ENCODE measurements at places on chromosomes 2 and 18. TPM values are rescaled to one million over a fixed set of nuclear protein-coding genes. Genes with fewer than 3 reads are reported as not detected.

- DNase-seq: no peak
Observed at GRCh38 chr2:229800997-229801754, 86.8 kb upstream of the DNER start.

DNA sequence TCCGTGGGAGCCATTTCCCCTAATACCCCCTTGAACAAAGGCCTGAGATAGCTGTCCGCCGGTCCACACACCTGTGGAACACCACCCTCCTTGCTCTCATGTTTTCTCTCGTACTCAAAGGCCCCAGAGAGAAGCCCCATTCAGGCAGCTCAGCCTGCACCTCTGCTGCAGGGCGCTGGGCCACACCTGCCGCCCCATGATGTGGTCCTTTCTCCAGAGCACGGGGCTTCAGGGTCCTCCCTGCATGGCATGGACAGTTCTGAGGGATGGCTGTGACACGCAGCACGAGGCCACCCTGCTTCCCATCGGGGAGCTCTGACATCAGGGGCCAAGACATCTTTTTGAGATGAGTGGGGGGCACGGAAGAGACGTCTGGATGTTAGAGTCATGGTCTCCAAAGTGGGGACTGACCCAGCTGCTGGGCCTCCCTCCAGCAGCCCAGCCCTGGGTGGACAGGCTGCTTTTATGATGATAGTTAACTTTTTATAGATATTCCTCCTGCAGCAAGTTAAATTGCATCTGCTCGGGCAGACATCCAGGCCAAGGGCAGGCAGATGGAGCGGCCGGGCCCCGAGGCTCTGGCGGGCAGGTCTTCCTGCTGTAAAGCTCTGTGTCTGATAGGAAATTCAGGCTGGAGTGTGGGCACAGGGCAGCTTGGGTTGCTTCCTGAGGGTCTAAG, 56.7 kb downstream of the SDC1 start:
- no peak for DNase-seq

Gene IL36RN
- not detected for total RNA-seq

Gene GNAL
- 5.9 TPM for total RNA-seq

DNA sequence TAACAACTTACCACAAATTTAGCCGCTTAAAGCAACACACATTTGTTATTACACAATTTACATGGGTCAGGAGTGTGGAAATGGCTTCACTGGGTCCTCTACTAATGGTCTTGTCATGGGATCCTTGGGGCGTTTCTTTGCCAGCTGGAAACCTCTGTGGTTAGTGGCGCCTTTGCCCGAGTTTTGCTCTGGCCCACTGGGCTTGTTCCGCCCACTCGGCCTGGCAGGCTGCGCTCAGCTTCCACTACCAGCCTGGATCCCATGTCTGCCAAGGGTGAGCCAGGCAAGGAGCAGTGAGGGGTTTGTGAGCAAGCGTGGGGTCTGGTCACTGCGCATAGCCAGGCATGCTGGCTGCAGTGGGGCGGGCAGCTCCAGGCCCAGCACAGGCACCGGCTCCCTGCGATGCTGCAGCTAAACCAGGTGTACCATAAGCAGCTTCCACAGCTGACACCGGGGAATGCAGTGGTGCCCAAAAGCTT, 16.2 kb upstream of the MBD2 start:
- no peak for DNase-seq

GRCh38 chr2:208415255-208415654, 8.7 kb downstream of the PTH2R start:
- no peak for DNase-seq

Gene TIGD1
- 0.53 TPM for total RNA-seq

All from ascending aorta (tissue), 2 donors.